ENCODE measurements at places on chromosomes 11 and 22.
A peak's percentile ranks its signal among the peaks of the same experiment; 100 is the strongest.

DNA sequence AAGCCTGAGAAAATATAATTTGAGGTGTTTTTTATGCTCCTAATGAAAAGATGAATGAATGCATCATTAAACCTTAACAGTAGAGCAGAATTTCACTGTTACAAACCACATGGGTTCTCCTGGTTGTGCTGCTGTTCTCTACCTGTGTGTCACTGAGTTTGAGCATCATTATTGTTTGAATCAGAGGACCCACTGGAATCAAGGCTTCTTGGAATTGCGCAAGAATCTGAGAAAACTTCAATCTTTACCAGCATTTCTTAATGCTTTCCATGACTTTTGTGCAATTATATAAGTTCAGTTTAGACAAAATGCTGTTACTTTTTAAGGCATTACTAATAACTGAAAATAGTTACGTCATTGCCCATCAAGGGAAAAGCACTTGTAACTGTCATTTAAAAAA lies 18.8 kb upstream of the RBX1 start:
- DNase-seq = no peak

DNA sequence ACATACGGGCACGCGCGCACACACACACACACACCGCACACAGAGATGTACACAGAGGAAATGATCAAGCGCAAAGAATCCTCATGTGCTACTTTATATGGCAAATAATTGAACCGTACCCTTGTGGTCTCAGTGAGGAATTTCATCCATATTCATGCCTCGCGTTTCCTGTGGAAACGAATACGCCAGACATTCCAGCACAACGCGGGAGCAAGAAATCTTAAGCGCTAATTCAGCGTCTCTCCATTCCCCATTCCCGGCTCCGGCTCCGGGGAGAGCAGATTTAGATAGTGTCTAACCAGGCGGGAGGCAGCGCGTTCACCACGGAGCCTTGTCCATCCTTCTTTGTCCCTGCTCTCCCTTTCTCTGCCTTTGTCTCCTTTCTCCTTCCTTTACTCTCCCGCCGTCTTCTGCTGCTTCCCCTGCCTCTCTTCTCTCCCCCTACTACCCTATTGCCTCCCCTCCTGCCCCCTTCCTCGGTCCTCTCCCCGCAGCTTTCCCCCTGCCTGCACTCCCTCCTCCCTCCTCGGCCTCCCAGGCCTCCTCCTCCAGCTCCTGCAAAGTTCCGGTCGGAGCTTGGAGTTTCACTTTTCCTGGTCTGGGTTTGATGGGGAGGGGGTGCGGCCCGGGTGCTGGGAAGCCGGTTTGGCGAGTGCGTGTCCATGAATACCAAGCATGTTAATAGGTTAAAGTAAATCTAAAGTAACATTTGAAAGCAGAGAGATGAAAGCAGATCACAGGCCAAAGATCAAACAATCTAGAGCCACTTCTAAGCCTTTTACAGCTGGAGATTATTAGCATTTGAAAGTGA lies 579.3 kb downstream of the BUD13 start:
- peak; percentile 83 for DNase-seq

- DNase-seq = no peak
Observed at GRCh38 chr11:43467958-43468357, 109.2 kb downstream of the TTC17 start.

DNA sequence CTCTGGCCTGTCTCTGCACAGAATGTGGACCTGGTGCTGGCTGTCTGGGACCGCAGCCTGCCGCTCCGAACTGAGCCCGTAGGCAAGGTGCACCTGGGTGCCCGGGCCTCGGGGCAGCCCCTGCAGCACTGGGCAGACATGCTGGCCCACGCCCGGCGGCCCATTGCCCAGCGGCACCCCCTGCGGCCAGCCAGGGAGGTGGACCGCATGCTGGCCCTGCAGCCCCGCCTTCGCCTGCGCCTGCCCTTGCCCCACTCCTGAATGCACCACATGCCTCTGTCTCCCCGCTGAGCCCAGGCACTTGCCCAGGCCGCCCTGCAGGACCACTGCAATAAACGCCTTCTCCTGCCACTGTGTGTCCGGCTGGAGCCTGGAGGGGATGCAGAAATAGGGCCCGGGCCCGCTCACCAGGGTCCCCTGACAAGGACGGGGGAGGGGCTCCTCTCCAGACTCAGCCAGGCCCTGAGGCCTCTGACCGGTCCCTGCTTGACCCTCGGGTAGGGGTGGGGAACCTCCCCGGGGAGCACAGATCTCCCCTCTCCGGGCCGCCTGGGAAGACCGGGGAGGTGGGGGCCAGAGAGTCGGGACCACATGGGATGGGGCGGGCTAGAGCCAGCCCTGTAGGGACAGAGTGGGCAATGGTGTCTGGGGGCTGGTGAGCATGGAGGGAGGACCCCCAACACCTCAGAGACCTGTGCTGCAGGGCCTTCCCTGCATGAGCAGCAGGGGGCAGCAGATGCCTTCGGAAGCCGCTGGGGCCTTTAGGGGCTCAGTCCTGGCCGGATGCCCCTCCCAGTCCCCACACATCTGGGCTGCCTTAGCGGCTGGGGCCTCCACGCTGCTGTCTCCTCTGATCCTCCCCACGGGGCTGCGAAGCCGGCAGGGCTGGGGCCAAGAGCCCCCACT lies 1.4 kb upstream of the TNNI2 start:
- no peak for DNase-seq

DNA sequence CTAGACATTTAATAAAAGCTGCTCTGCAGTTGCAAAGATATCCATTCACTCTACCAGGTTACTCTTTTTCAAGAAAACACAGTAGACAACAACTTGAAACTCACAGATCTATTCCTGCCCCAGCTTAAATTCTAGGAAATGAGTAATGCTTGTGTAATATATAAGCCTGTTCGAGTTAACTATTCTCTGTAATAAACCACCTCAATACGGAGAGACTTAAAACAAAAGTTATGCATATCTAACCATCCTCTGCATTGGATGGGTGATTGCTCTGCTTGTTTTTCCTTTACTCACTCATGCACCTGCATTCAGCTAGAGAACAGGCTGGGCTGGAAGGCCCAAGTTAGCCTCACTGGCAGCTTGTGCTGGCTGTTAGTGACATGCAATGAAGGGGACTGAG lies 13.3 kb downstream of the LRRC4C start:
- DNase-seq = no peak
